Fibroblast of gingiva (primary cell): ENCODE measurements at places on chromosomes 1 and 21.

GRCh38 chr1:173117761-173118160 lies 67.0 kb upstream of the TNFSF18 start:
- DNase-seq: no peak

DNA sequence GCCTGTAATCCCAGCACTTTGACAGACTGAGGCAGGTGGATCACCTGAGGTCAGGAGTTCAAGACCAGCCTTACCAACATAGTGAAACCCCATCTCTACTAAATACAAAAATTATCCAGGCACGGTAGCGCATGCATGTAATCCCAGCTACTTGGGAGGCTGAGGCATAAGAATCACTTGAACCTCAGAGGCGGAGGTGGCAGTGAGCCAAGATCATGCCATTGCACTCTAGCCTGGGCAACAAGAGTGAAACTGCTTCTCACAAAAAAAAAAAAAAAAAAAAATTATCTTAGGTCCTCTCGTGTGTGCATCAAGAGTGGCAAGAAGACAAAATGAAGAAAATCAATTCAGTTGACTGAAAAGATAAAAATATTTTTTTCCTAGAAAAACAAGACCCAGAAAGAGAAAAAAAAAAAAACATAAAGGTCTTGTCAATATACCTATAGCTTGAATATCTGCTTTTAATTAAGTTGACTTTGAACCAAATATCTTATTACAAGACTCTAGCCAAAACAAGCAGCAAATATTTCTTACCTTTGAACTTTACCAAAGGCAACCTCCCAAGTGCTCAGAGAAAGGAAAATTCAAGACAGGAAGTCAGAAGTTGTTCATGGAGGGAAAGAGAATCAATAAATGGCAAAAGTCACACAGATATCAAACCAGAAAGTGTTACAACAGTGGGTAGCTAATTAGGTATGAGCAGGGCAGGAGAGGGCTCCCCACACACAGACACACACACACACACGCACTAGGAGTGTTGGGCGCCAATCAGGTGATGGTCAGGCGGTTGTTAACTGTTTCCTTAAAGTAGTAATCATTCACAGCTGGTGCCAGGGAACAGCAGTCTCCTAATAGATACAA lies 29.6 kb downstream of the ITLN2 start:
- DNase-seq: no peak

DNA sequence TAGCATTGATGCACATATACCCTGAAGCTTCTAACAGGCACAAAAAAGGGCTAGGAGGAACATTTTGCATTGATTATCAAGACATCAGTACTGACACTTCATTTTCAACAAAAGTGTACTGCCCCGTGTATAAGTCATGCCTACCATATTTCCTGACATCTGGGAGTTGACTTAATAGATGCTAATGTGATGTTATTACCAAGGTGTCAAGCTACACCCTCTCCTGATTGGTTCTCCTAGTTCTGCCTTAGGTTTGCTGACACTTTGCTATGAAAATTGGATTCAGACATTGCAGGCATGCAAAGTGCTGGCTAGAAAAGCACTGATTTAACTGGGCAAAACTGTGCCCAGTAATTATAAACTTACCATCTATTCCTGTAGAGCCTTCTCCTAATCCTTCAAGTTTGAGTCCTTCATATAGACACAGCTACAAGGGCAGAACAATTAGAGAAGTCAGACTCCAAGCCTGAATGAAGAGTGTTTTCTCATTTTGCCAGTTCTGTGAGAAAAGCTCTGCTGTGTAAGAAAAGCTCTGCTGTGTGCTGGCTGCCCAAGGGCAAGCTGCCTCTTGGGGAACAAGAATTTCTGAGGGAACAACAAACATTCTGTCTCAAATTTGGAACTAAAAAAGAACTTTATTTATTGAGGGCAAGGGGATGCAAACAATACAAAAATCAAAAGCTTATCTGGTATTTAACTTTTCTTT lies 11.2 kb downstream of the S100A10 start:
- no peak for DNase-seq

GRCh38 chr1:116352349-116352813 lies 20.7 kb upstream of the ATP1A1 start:
- DNase-seq: peak; percentile 37
